ENCODE measurements at places on chromosomes 1 and 21.

DNA sequence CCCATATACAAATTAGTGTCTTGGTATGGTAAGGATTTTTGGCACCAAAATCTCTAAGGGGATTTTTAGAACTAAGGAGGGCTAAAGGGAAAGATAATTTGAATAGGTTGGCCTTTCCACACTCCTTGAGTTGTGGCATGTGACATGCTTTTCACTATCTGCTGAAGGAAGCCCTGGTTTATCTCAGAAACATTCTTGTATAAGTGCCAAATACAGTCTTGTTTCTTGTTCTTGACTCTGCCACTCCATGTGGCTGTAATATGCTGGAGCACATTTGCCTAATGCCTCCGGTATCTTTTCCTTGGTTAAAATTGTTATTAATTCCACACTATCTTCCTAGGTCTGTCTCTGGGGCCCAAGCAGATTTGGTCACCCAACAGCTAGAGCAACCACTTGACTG, 457.0 kb downstream of the USP25 start:
- DNase-seq: no peak

DNA sequence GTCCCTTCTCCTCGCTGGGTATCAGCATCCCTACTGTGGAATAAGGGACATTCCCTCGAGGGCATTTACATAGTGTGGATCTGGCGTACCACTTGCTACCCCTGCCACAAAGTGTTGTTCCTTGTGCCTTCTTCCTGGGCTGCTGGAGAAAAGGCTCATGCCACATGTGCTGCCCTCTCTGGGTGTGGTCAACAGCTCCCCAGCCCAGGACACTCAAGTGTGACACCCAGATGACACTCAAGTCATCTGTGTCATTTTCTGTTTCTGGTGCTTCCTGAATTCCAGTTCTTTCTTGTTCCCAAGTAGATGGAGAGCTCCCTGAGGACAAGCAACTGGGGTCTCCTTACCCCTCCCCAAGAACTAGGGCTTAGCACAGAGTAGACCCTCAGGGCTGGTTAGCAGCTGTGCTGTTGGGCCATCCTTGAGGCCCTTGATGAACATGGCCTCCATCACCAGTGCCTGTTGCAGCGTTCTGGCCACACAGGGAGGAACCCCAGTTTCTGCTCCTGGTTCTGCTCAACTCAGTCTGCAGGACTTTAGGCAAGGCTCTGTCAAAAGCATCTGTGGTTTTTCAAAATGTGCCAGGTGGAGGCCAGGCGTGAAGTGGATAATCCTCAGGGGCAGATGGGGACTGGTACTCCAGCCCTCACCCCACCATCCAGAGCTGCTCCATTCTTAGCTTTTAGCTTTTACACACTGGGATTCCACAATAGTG, 49.0 kb upstream of the CLIC4 start:
- DNase-seq: no peak

DNA sequence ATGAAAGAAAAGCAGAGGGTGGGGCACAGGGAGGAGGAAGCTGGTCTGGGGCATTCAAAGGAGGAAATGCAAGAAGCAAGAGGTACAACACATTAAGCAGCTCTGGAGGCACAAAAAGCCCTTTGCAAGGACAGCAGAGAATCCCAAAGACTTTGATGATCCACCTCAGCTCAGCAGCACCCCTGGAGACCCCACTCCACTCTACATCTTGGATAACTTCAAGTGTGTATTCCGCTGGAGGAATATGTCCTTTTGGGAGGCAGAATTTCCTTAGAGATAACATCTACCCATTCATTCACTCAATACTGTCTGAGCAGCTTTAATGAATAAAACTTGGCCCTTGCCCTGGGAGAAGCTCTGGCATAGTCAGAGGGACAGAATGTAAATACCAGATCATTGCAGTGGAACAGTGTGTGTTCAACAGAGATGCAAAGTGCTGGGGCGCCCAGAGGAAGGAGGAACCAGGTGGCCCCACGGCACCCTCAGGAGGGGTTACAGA, 599.7 kb downstream of the KIF26B start:
- DNase-seq: no peak

DNA sequence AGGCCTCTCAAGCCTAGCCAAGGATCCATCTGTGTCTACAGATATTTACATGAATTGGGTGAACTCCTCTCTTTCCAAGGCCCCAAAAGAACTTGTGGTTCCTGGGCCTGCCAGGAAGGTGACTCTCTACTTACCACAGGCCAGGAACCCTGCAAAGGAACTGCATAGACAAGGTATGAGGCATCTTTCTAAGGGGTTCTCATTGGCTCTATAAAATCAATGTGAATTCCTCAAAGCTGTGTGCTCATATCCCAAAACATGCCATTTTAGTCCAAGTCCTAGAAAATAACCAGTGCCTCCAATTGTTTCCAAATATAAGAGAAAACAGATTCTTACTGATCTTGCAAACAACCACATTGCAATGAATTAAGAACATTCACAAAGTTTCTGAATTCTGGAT, 39.9 kb upstream of the RGL1 start:
- DNase-seq: no peak

GRCh38 chr1:160755911-160756848, 17.1 kb downstream of the SLAMF7 start:
- no peak for DNase-seq

DNA sequence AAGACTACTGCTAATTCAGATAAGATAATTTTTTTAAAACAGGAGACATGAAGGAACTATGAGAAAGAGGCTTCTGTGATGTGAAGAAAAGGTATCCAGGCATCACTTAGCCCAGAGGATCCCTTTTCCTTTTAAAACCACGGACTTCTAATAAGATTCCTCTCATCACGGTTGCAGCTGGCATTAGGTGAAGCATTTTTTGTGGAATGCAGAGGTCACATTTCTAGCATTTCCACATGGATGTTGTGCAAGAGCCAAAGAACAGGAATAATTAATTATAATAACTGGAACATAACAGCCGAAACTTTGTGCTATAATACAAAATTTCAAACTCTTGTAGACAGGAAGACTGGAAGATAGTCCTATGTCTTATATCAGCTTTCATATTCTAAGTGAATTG, 27.6 kb downstream of the CYP2J2 start:
- DNase-seq: no peak

DNA sequence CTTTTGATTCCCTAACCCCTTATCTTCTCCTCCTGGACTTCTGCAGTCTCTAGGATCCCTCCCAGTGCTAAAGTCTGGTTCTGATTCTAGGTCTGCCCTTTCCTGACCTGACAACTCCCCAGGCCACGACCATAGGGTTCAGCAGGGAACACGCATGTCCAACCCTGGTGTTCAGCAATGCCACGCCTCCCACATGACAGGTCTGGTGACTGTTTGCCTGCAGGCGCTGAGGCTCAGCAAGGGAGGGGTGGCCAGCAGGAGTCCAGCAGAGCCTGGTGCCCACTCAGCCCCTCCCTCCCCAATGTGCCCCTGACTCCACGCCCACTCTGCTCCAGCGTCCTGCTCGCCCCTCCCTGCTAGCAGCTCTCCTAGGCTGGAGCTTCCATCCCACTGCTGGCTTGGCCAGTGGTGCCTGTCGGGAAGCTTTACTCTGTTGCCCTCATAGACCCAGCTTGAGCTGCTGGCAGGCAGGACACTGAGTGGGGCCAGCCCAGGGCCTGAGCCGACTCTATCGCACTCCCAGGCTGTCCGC, 17.3 kb downstream of the SLC9A1 start:
- DNase-seq: no peak

GRCh38 chr1:8166406-8166805, 140.3 kb upstream of the ERRFI1 start:
- no peak for DNase-seq

Data from RPMI8226 (cell line).